ENCODE measurements at places on chromosomes 16 and 17.

- no peak for DNase-seq
Measured at GRCh38 chr16:10609402-10609774, 29.0 kb upstream of the EMP2 start.

- no peak for DNase-seq
Measured at GRCh38 chr16:86580791-86581170, 2.4 kb downstream of the FOXL1 start.

DNA sequence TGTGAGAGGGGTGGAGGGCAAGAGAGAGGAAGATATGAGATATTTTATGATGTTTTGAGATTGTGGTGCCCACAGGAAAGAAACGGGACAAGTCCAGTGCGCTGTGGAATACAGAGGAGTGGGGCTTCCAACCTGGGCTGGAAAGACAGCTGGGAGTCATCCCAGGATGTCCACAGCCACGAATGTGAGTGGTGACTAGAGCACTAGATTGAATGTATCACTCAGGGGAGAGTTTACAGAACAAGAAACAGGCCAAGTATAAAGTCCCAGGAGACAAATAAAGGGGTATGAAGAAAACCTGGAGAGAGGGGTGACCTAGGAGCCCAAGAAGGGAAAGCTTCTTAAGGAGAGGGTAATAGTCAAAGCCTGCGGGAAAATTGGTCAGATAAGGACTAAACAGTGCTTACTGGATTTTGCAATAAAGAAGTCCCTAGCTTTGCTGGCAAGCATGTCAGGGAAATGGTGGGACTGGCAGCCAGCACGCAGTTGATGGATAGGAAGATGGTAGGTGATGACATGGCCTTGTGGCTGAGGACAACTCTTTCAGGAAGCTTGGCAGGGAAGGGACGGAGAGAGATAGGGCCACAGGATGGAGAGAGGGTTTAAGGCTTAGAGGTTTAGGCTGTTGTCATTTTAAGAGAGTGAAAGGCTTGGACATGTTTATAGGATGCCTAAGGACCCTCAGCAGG, 114.5 kb downstream of the AXIN2 start:
- no peak for DNase-seq

DNA sequence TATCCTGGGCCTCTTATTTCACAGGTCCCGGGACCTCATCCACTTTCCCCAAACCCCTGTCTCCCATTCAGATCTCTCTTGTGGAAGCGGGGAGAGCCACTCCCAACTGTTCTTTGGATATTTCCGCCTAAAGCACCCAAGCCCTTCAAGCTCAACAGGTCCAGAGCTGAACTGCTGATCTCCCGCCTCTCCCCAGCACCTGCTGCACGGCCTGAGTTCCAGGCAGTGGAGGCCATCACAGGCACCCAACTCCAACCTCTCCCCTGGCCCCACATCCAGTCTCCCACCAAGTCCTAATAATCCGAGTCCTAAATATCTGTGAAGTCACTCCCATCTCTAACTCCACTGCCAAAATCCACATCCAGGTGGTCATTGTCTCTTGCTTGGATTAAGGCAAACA, 6.5 kb downstream of the ITGA2B start:
- DNase-seq: no peak

DNA sequence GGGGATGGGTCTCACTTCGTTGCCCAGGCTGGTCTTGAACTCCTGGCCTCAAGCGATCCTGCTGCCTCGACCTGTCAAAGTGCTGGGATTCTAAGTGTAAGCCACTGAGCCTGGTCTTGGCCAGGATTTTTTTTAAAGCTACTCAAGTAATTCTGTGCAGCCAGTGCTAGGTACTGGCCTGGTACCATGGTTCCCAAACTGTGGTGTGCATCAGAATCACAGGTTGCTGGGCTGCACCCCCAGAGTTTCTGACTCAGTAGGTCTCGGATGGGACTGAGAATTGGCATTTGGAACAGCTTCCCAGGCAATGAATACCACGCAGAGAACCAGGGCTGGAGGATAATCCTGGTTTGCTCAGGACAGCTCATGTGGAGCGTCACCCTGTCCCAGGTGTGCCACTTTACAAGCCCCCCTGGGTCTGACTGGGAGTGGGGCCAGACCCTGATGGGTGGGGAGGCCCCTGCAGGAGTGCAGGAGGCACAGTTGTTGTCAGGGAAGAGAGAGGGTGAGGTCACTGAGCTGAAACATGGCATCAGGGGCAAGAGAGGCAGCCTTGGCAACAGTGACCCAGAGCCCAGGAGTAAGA, 10.7 kb upstream of the MRPS23 start:
- DNase-seq: no peak

DNA sequence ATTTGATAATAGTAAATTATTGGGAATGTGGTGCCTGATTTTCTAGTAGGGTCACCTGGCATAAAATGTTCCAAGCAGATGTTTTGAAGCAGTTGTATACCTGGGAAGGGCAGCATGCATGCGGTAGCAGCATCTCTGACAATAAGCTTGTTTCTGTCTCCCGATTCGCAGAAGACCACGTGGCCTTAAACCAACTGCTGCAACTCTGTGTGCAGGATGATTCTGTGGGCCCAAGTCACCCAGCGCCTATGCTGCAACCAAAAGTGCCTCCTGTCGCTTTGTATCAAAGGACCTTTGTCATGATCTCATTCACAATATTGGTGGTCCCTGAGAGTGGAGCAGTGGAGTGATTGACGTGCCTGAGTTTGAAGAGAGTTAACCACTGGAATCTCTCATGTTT, 8.1 kb downstream of the NDEL1 start:
- no peak for DNase-seq

DNA sequence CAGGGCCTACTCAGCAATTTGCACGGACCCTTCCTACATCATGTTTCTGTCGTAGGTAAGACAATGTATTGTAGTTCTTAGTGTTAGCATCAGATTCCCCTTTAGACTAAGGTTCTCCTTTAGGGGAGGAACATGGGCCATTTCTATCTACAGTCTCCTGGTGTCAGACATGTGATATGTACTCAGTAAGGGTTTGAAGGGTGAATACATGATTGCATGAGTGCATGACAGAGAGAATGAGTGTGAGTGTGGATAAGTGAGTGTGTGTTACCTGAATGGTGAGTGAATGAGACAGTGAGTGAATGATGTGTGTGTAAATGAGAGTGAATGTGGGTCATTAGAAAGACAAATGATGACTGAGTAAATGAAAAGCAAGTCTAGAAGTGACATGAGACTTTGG, 476.8 kb downstream of the HAPSTR1 start:
- DNase-seq: no peak

DNA sequence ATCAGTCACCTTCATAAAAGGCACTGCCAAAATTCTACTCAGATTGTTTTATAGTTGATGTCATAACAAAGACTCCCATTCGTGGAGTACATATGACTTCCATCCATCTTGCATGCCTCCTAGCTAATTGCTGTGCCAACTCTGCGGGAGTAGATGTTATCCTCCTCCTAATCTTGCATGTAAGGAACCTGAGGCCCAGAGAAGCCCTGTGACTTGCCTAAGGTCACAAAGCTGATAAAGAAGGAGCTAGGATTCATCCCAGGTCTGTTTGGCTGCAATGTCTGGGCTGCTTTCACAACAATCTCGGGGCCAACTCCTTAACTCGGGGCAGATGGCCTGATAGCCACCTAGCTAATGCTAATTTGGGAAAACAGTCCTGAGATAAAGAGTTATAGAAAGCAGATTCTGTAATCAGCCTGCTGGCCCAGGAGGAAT, 87.3 kb downstream of the YPEL2 start:
- DNase-seq: no peak

DNA sequence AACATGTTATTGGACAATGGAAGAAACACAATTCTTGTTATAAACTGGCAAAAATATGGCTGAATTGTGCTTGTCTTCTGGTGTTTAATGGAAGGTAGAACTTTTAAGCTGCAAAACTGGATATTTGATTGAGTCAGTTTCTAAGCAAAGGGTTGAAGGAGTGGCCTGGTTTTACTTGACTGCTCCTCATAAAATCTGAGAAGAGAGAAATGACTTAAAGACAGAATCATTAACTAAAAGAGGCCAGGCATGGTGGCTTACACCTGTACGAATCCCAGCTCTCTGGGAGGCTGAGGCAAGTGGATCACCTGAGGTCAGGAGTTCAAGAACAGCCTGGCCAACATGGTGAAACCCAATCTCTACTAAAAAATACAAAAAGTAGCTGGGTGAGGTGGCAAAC, 770.7 kb downstream of the CDH11 start:
- DNase-seq: no peak

GRCh38 chr16:70604407-70605282, 41.7 kb upstream of the IL34 start:
- no peak for DNase-seq

DNA sequence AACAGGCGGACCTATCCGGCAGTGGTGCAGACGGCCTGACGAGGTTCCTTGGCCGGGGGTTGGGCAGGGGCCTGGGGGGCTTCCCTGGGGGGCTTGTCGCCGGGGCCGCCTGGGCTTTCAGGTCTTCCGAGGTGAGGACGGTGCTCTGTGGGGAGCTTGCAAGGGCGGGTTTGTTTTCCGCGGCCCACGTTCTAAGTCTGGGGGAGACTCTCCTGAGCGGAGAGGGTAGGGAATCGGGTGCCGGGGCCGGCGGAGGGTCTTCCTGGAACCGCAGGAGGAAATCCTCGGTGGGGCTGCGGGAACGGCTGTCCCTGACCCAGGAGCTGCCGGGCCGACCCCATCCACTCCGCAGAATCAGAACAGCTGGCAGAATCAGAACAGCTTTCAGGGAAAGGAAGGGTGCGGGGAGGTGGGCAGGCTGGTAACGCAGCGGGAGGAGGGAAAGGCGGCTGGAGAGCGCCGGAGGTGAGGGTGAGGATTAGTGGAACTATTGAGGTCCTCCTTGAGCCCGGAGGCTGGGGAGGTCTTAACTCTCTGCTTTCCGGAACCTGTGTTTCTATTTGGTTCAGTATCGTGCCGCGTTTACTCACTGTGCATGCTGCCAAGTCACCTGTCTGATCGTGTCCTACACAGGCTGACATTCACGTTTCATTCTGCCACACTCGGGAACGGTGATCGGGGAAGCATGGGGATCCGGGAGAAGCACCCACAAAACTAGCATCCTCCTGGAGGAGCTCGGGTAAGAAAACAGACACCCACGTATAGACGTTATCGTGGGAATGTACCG, 28.9 kb downstream of the CPSF4L start:
- no peak for DNase-seq

- no peak for DNase-seq
Measured at GRCh38 chr16:87437911-87438610, 45.9 kb downstream of the MAP1LC3B start.

DNA sequence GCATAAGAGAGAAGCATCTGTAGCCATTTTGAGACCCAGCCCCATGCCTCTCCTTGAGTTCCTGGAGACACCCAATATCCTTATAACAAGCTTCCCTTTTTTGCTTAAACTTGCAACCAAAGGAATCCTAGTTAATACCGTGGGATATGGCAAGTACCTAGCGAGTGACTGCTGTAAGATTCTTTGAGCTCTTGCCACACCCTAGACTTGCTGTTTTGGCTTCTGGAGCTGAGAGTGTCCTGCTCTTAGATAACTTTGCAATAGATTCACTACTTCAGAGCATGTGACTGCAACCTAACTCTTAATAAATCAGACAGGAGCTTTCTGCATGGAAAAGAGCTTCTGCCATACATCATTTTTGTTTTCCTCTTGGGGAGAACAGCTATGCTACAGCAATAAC, 58.3 kb downstream of the AKAP1 start:
- no peak for DNase-seq

DNA sequence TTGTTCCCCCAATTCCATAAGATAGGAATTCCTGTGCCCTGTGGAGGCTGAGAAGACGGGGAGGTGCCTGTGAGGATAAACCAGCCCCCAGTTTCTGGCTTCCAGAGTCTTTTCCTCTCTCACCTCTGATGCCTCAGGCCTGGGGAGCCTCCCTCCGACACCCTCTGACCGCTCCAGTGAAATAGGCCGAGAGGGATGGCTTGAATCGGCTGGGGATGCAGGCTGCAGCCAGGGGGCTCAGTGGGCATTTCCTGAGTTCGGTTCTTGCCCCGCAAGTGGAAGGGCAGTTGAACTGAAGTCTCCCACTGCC, 339.4 kb downstream of the SEC14L1 start:
- DNase-seq: no peak

DNA sequence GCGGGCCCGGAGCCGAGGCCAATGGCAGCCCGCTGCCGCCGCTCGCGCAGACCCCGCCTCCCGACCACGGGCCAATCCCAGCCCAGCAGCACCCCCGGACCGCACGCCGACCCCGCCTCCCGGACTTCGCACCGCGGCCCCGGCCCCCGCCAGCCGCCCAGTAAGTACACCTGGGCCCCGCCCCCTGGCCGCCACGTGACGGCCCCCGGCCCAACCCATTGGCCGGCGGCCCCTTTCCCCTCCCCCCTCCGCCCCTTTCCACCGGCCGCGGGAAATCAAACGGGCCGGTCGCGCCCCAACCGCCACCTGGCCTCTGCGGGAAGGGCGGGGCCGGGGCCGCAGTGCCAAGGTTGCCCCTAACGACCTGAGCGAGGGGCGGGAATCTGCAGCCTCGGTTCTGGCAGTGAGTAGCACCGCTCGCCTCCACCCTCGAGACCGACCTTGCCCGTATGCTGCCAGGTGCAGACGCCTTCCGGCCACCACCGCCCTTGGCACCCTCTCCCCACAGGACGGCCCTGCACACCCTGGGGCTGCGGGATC, at the start of gene YBX2:
Gene YBX2, minus strand, starts transcription at position 26 of the 540 bp plus-strand sequence. CDS start 139 bp downstream, outside the sequence.
- peak; percentile 30 for DNase-seq

- no peak for DNase-seq
Measured at GRCh38 chr17:42192189-42193126, 1.8 kb downstream of the GHDC start.
